ENCODE measurements at places on chromosomes 16 and 17.

DNA sequence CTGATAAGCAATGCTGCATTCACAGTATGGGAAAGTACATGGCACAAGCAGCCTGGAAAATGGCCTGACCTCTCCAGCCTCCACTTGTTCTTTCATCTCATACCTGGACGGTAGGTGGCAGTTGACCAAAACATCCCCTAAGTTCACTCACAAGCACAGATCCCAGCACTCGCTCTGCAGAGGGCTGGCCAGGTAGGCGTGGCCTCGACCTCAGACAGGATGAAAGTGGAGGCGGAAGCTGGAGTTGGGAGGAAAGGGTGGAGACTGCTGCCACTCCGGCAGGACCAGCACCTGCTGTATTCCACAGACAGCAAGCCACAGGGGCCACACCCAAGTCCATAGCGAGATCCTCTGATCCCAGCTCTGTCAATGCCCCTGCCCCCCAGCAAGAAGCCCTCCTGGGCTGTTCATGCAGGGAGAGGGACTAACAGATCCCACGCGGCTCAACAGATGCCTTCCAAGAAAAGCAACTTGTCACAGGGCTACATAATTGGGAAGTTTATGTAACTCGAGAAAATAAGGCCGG lies 31.3 kb downstream of the ZCCHC14 start:
- peak; percentile 14 for DNase-seq

- no peak for DNase-seq
These were observed 3.9 kb downstream of the SPNS2 start for GRCh38 chr17:4502466-4503154.

DNA sequence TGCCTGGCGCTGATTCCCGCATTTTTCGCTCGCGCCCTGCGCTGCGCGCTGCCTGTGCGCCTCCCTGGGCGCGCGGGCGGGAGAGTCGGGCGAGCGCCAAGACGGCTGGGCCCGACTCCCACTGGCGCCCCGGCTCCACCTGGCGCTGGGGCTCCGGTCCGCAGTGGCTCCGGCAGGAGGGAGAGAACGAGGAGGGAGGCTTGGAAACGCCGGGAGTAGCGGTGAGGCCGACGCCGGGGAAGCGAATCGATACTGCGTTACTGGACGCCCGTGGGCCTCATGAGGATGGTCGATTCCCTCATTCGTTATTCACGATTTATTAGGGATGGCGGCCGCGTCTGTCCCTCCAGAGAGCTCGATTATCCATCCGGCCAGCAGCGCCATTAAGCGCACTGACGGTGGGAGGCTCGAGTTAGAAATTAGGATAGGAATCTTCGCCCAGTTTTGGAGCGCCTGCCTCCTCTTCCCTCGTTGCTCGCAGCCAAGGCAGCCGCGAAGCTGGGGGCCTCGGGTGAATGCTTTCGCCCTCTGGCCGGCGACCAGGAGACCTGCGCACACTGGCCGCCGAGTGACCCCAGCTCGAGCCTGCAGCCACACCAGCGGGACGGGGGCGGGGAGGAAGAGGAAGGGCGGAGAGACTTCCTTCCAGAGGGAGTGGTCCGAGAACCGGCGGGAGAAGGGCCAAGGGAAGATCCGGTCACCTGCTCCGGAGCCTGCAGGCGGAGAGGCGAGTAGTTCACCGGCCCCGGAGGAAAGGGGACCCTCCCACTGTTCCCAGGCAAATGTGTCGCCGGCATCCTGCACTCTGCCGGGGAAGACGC lies 1.3 kb upstream of the PCGF2 start:
- no peak for DNase-seq

DNA sequence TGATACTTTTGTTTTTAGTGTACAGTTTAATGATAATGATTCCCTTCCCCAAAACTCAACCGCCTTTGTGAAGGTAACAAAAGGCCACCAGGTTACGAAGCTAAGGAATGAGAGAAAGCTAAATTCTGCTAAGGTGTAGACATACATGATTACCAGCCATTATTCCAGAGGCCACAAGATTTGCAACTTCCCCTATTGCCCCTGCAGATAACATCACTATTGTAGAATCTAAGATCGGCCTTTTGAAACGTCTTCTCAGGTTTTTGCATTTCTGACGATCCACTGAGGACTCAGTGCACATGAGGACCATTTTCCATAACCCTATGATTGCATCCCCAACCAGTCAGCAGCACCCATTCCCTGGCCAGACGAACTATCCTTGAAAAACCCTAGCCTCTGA lies 33.9 kb upstream of the SNN start:
- no peak for DNase-seq

GRCh38 chr16:4520913-4521312 lies 17.7 kb downstream of the CDIP1 start:
- no peak for DNase-seq

DNA sequence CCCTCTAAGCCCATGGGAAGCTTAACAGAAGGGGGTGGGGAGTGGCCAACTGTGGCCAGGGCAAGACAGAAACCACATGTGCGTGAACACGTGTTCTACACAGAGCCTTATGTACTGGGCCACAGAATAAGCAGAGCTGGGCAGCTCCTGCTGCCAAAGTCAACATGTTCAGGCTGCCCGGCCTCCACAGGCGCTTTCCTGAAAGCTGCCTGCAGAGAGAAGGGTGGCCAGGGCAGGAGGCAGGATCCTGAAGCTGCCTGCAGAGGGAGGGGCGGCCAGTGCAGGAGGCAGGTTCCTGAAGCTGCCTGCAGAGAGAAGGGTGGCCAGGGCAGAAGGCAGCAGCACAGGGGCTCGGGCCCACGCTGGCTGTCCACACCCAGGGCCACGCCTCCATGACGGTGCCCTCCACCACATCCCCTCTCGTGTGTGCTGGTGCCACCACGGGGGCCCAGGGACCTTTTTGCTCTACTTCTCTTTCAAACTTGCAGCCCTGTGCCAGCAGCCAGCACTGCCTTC lies 79.5 kb downstream of the ANKRD11 start:
- no peak for DNase-seq

DNA sequence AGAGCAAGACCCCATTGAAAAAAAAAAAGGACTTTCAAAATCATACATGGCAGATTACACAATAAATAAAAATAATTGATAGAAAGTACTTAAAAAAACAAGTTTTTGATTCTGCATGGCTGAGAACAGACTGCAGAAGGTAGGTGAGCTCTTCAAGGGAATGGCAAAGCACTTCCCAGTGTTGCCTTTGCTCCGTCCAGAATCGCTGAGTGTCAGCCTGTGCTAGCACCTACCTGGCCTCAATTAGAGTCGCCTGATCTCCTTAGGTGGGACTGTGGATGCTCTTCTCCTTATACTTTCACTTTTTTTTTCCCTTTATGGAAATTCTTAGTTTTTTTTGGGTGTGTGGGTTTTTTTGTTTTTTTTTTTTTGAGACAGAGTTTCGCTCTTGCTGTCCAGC lies 6.0 kb upstream of the TMEM220 start:
- DNase-seq, result no peak

GRCh38 chr17:40452216-40452787 lies 9.1 kb downstream of the IGFBP4 start:
- DNase-seq, result no peak

GRCh38 chr17:73182616-73183310 lies 10.1 kb upstream of the COG1 start:
- DNase-seq, result no peak

GRCh38 chr16:68749432-68749831 lies 12.3 kb downstream of the CDH1 start:
- no peak for DNase-seq

GRCh38 chr17:19317359-19318095 lies 45.0 kb downstream of the B9D1 start:
- DNase-seq, result no peak

DNA sequence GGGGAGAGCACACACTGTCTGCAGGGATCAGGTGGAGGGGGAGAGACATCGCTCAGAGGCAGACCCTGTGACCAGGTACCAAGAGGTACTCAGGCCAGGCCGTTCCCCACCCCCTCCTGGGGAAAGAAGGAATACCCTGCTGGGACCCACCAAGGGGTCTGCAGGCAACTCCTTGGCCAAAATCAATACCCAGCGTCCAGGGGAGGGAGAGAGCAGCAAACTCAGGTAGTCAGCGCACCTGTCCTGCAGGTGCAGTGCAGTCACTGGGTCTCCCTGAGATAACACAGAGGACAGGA lies 57.5 kb upstream of the DOC2B start:
- DNase-seq, result no peak

DNA sequence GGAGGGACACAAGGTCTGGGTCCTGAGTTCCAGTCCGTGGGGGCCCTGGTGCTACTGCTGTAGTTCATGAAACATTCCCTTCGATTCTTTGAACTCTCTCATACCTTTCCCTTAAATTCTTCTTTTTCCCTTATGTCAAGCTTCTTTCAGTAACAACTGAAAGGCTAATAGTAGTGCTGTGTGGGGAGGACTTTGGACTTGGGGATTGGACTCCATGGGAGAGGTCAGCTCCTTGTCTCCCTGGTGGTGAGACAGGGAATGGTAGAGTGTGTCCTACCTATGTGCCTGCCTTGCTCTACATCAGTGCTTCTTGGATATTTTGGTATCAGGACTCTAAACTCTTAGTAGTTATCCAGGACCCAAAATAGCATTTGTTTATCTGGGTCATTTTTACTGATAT lies 628.1 kb downstream of the WWOX start:
- DNase-seq, result no peak

- no peak for DNase-seq
These were observed 13.3 kb upstream of the SBK1 start for GRCh38 chr16:28279006-28279405.

DNA sequence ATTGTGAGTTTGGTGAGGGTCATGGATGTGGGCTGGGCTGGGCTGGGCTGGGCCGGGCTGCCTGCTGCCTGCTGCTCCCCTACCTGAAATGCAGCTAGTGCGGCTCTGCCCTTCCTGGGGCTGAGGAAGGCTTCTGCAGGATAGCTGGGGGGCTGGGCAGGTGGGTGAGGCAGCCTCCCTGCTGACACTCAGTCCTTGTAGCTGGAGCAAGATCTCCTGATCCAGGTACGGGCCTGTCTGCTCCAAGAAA lies 4.7 kb downstream of the RPL13 start:
- DNase-seq, result no peak

GRCh38 chr16:49344401-49344800 lies 29.2 kb upstream of the C16orf78 start:
- no peak for DNase-seq

GRCh38 chr17:83058266-83058798 lies 21.1 kb upstream of the METRNL start:
- no peak for DNase-seq

- no peak for DNase-seq
These were observed 1.8 kb upstream of the BCAR1 start for GRCh38 chr16:75252946-75253911.

- DNase-seq, result no peak
These were observed 1.7 kb downstream of the STH start for GRCh38 chr17:46000757-46001156.

DNA sequence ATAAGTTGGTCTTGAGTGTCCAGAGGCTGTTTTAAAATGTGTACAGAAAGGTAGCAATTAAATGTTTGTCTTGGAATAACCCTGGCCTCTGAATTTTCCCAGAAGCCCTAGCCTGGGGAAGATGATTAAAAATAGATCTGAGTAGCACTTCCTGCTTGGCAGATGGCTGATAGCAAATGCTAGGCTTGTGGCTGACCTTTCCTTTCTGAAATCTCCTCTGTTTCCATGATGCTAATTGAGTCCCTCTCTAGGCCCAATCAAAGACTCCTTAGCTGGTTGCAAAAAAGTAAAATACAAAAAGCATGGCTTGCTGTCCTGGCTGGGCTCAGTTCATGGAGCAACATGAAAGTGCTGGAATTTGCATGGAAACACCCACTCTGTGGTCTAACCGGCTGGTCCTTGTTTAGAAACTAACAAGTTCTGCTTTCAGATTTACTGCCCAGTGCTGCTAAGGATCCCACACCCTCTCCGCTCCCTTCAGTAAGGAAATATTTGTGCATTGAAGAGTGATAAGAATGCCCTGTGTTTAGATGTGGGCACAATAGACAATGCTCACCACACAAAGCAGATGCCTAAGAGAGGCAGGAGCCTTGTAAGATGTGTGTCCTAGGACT lies 40.8 kb downstream of the YPEL2 start:
- no peak for DNase-seq

- no peak for DNase-seq
These were observed 58.6 kb upstream of the SHISA6 start for GRCh38 chr17:11182430-11182829.

DNA sequence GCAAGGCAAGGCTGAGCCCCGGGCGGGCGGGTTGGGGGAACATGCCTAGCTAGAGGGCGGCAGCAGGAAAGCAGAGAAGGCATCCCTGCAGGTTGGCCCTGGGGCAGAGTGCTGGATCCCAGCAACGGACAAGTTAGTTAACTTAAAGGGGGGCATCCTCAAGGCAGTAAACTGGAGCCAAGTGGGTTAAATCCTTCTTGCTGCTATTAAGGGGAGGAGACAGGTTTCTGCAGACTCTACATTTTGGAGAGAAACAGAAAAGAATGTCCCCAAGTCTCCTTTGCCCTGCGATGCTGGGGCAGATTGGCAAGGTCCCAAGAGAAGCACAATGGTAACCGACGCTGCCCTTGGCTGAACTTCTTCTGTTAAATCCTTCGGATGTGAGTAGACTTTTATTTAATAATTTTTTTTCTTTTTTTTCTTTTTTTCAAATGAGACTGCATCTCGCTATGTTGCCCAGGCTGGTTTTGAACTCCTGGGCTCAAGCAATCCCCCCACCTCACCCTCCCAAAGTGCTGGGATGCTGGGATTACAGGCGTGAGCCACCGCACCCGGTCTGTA lies 14.0 kb downstream of the ATP5PD start:
- peak; percentile 16 for DNase-seq

DNA sequence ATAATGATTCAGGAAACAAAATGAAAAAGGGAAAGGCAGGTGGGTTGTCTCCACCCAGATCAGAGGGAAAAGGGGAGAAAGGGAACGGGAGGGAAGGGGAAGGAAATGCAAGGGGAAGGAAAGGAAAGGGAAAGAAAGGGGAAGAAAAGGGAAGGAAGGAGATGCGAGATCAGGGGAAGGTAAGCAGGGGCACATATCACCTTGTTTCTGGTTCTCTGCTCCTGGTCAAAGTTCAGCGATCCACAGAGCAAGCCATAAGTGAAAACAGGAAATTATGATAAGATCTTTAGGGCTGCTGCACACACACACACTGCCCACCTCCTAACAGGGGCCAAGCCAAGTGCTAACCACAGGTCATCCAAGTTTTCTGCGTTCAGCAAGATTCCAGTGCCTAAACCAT lies 37.5 kb upstream of the GRIN2A start:
- DNase-seq, result no peak

- DNase-seq, result peak; percentile 10
These were observed 2.1 kb upstream of the IRX5 start for GRCh38 chr16:54928411-54929089.

- no peak for DNase-seq
These were observed 96.9 kb downstream of the C16orf78 start for GRCh38 chr16:49470513-49470991.

DNA sequence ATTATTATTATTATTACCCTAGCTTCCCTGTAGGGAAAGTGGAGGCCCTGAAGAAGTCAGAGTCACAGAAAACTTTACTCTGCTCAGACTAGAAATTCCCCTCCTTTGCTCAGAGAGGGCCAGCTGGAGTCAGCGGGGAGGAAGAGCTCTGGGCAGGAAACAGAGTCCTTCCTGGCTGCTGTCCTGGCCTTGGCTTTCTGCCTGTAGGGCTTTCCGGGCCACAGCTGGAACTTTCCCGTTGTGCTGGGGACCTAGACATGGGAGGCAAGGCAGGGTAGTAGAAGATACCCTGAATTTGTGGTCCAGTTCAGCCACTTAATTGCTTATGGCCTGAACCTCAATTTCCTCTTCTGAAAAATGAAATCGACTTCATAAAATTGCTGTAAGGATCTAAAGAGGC lies 14.0 kb upstream of the CCL2 start:
- DNase-seq, result no peak

GRCh38 chr16:11253009-11253994 lies 2.7 kb downstream of the SOCS1 start:
- DNase-seq, result no peak

GRCh38 chr16:64253525-64253924 lies 868.3 kb downstream of the CDH11 start:
- DNase-seq, result no peak
